Activated CD4-positive, alpha-beta T cell treated with anti-CD3 and anti-CD28 coated beads for 48 hours (primary cell): ENCODE measurements at places on chromosomes 12 and 14.

DNA sequence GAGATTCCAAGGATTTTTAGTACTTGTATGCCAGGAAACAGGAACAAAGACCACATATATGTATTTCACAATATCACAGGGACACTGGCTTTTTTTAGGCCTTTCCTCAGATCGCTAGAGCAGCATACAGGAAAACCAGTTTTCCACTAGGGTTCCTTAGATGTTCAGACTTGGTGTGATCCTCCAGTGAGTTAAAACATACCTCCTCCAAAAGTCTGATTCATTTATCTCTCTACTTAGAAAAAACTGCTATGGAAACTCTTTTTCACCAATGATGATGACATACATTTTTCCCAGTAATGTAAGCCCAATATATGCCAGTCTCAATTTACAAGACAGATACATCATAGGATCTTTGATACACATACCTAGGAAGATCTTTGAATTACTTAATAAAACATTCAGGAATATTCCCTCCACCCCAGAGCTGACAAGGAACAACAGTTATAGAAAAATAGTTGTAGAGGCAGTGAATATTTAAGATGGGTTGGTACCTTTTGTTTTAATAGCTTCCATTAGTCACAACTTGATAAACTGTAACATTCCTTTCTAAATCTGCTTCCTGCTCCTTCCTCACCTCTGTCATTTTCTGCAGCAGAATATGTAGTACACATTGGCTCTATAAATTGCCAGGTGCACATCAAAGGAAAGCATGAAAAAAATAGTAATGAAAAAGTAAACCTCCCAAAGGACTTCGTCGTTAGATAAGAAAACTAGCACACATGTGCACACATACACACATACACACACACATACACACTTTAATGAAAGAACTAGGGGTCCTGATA is 27.5 kb downstream of the BCAT1 start:
- DNase-seq = no peak

DNA sequence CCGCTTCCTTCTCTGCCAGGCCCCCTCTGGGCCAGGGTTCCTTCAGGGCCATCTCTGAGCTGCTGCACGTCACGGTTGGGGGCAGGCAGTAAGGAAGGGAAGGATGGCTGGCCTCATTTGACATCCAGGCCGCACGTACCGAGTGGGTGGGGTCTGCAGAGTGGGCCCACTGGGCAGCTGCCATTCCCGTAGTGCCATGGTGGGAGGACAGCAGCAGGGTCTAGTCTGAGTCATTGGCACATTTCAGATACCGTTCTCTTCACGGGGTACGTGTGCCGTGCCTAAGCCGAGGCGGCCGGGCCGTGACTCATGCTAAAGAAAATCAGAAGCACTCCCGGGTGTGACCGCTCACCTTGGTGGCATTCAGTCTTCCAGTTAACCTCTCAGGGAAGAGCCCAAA is 43.9 kb downstream of the IL31 start:
- DNase-seq = no peak

DNA sequence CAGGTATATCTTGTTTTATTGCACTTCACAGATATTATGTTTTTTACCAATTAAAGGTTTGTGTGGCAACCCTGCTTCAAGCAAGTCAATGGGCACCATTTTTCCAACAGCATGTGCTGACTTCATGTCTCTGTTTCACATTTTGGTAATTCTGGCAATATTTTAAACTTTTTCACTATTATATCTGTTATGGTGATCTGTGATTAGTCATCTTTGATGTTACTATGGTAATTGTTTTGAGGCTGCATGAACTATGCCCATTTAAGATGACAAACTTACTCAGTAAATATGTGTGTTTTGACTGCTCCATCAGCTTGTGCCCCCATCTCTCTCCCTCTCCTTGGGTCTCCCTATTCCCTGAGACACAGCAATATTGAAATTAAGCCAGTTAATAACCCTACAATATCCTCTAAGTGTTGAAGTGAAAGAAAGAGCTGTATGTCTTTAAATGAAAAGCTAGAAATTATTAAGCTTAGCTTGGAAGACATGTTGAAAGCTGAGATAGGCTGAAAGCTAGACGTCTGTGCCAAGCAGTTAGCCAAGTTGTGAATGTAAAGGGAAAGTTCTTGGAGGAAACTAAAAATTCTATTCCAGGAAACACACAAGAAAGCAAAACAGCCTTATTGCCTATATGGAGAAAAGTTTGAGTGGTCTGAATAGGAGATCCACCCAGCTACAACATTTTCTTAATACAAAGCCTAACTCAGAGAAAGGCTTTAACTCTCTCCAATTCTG is 365.1 kb downstream of the ATP23 start:
- DNase-seq = no peak

GRCh38 chr12:80445083-80445793 is 1.2 kb downstream of the PTPRQ start:
- DNase-seq = no peak

- DNase-seq = no peak
These were observed 113.9 kb downstream of the ANO4 start for GRCh38 chr12:100908501-100908900.

- DNase-seq = no peak
These were observed 122.8 kb upstream of the CCDC175 start for GRCh38 chr14:59699442-59699841.
